ENCODE measurements at places on chromosomes 1 and 21. TPM values are rescaled to one million over a fixed set of nuclear protein-coding genes. Genes with fewer than 3 reads are reported as not detected.

MXRA8 gene
- 0.66 TPM for total RNA-seq

MAP1LC3C gene
- total RNA-seq, result not detected

ADORA3 gene
- total RNA-seq, result not detected

RAB25 gene
- total RNA-seq, result 0.89 TPM

DENND2C gene
- total RNA-seq, result 2.3 TPM

KCND3 gene
- not detected for total RNA-seq

OR6N1 gene
- total RNA-seq, result not detected

RORC gene
- 11.3 TPM for total RNA-seq

KMO gene
- total RNA-seq, result not detected

ETV3L gene
- total RNA-seq, result not detected

E2F2 gene
- total RNA-seq, result 23.2 TPM

ATP5PB gene
- 332 TPM for total RNA-seq

SLC2A5 gene
- not detected for total RNA-seq

ERICH3 gene
- not detected for total RNA-seq

NPHS2 gene
- not detected for total RNA-seq

PODN gene
- not detected for total RNA-seq

SLC45A1 gene
- total RNA-seq, result 0.43 TPM

SYCP1 gene
- not detected for total RNA-seq

CFAP45 gene
- total RNA-seq, result 1.2 TPM

Measured in activated naive CD4-positive, alpha-beta T cell treated with anti-CD3 and anti-CD28 coated beads, Interleukin-2, amount 50 U/mL, for 72 hours (primary cell).